ENCODE measurements at places on chromosomes 12 and 14.
A peak's percentile ranks its signal among the peaks of the same experiment; 100 is the strongest.

GRCh38 chr12:38384816-38385378 lies 68.3 kb downstream of the ALG10B start:
- DNase-seq: no peak

DNA sequence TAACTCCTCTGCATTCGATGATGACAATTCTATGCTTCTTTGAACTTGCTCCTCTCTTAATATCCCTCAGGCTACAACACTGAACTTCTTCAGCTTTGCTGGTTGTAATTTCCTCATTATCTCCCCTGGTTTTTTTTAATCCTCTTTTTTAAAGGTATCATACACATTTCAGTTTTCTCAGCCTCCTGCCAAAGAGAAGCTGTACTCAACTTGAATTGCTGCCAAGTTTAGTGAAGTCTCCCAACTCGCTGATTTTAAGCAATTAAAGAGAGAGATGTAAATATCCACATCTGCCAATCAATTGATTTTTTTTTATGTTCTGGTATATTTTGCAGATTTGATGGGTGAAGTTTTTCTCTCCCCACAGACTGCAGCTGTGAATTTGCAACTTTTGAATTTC lies 817.8 kb downstream of the GALC start:
- DNase-seq: no peak

DNA sequence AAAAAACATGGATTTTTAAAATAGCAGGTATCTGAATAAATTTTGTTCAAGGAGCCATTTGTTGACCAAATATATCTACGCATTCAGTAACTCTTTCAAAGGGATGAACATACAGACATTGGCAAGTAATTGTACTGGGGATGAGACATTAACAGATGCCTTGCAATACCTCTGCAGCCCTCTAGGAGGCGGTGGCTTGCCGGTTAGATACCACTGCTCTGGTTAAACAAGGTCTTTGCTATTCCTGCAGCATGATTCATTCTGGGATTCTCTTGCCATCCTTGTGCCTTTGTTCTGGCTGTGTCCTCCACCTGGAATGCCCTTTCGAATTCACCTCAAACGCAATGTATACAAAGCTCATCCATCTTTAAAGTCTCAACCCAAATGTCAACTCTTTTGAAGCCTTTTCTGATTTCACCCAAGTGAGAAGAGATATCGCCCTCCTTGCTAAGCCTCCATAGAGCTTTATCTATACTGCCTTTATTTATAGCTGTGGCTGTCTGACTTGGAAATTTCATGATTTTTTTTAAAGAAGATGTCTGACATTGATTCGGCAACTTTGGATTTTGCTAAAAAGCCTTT lies 131.0 kb upstream of the SRRM4 start:
- DNase-seq: no peak

DNA sequence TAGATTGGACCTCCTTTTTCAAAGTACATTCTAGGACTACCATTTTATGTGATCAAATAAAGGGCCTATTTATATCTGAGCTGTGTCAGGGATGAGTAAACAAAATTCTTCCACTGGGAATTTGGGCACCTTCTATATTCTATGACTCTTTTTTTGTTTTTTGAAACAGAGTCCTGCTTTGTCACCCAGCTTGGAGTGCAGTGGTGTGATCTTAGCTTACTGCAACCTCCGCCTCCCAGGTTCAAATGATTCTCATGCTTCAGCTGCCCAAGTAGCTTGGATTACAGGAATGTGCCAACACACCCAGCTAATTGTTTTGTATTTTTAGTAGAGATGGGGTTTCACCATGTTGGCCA lies 64.8 kb downstream of the DRAM1 start:
- DNase-seq: no peak

DNA sequence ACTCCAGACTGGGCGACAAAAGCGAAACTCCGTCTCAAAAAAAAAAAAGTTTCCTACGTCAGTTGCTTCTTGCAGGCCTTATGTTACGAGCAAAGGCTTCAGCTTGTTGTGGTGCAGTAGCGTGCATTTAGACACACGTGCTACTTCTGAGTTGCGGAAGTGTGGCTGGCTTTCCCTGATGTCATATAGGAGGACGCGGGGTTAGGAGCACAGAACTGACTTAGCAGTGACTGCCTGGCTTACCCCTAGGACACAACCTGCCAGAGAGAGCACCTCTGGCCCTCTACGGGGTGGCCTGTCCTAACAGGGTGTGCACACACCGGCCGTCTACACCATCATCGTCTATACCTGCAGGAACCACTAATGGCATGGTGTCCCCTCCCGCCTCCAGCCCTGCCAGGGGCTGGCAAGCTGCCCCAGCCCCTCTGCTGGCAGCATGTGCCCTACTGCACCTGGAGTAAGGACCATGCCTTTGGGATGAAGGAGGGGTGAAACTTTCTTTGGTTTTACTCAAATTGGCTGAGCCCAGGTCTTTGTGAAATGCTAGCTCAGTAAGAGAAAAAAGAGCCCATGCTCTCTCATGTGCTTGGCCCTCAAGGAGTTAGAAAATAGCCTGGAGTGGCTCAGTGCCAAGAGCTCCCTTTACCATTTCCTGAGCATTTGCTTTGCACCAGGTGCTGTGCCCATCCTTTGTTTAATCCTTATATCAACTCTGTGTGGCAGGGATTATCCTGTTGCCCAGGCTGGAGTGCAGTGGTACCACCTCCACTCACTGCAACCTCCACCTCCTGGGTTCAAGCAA lies 1.7 kb upstream of the GPR68 start:
- DNase-seq: no peak

DNA sequence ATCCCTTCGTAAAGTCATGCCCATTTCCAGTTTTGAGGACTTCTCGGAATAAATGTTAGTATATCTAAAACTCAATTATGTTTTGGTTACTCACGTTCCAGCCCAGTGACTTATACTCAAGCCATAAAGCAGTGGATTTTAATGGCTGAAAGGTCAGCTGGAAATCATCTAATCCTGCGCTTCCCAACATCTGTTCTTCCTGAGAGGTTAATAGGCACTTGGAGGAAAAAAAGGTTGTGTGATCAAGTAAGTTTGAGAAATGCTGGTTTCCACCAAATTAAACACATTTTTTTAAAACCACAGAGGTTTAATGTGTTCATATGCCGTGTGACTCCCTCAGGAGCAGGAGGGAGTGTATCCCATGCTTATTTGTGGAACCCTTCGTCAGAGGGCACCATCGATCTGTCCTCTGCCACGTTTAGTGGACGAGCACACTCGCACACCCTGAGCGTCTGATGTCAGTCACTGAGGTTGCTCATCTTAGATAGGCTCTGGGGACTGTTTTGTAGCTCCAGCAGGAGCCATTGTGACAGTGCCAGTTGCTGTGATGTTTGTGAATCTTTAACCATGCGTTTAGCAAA lies 41.4 kb downstream of the FBXL14 start:
- no peak for DNase-seq

- no peak for DNase-seq
These were observed 449.3 kb downstream of the ADAMTS20 start for GRCh38 chr12:43102546-43103264.

GRCh38 chr14:65359503-65359902 lies 53.0 kb upstream of the FUT8 start:
- DNase-seq: no peak

DNA sequence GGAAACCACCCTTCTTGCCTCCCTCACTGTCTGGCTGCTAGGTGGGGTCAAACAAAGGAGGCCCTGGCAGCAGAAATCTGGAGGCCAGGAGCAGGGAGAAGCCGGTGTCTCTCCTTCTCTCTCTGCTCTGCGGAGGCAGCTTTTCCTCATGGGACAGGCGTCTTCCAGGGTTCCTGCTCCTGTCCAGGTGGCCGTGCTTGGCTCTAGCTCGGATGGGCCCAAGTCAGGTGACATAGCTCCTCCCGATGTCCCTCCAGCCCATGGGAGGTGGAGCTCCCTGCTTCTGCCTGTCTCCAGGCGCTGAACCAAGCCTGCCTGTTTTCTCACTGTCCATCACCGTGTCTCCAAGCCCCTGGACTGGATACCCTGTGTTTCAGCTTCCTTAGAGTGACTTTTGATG lies 30.5 kb upstream of the FZD10 start:
- DNase-seq: no peak

GRCh38 chr14:74480046-74480445 lies 13.1 kb downstream of the NPC2 start:
- DNase-seq: no peak

DNA sequence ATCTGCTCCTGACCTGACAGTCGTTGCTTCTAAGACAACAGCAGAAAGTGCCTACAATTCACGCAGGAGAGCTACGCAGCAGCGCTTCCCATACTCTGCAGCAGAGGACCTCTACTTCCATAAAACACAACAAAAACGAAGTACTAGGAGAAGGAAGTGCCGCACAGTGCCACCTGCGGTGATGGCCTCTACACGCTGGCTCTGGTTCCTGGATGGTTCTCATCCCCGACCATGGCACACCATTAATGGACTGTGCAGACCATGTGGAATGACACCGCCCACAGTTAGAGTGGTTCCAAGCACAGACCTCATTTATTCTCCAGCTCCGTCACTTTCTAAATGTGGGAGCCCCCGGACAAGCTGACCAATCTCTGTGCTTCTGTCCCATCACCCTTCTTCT lies 28.3 kb downstream of the TPCN1 start:
- DNase-seq: no peak

DNA sequence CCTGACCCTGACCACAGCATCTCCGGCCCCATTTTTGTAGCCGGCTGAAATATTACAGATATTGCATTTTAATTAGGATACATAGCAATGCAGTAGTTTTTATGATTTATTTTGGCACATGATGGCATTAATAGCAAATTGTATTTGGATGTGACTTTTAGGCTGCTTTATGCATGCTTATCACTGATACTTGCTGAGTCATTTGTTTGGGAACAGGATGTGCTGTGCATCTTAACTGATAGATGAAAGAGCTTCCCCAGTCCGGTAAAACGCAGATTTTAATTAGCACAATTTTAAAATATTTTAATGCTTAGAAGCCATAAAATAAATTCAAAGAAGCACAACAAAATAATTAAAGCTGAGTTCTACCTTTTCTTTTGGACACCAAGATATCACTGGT lies 90.7 kb downstream of the OTOGL start:
- no peak for DNase-seq

- DNase-seq: no peak
These were observed 583.5 kb upstream of the TBX3 start for GRCh38 chr12:115267464-115267863.

GRCh38 chr12:1226951-1227350 lies 235.9 kb downstream of the ERC1 start:
- no peak for DNase-seq

GRCh38 chr14:100473249-100473648 lies 114.0 kb downstream of the BEGAIN start:
- DNase-seq: no peak

DNA sequence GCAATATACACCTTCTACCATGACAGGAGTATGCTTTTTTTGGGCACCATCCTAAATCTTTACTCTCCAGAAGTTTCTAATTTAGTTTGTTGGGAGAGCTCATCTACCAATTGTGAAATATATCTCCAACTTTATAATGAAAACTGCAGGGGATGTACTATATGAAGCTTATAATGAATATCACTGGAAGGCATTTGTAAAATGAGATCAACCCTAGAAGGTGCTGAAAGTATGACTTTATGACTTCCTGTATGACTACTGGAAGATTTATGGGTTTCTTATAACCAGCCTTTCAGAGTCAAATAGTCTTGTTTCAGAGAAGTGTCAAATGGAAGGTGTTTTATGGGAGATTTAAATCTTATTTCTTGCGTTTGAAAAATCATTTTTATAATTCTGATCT lies 122.9 kb downstream of the MYRFL start:
- DNase-seq: no peak

GRCh38 chr14:101548710-101549109 lies 12.6 kb upstream of the DIO3 start:
- DNase-seq: peak; percentile 20

DNA sequence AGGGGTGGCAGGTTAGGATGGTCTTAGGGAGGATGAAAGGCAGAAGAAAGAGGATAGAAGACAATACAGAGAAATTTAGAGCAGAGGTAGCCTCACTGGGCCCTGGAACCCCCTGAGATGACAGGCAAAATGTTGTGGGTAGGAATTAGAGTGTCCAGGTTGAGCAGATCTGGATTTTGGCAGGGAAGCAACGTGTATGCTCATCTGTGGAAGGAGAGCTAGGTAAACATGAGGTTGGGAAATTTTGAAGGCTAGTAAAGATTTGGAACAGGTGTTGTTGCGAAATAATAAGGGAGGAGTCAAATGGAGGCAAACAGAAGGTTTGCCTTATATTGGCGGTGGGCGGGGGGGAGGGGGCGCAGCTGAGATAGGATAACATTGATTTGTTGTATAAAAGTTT lies 5.3 kb downstream of the HSD17B6 start:
- DNase-seq: no peak

- DNase-seq: no peak
These were observed 35.0 kb downstream of the PPP2R5C start for GRCh38 chr14:101796479-101796878.

GRCh38 chr14:67441256-67441655 lies 29.3 kb upstream of the PLEK2 start:
- no peak for DNase-seq

DNA sequence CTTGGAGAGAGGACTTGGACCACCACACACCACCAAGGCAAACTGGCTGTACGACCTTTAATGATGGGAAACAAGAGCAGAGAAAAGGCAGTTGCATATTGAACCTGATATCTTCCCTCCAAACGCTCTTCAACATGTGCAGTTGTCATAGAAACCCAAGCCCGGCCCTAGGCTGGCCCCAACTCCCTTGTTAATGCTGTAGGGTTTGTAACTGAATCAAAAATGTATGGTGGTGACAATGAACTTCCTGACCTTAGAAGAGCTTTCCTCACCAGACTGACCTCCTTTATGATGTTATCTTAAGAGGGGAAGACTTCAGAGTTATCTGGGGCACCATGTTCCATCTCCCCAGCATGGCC lies 12.3 kb downstream of the APOLD1 start:
- no peak for DNase-seq

DNA sequence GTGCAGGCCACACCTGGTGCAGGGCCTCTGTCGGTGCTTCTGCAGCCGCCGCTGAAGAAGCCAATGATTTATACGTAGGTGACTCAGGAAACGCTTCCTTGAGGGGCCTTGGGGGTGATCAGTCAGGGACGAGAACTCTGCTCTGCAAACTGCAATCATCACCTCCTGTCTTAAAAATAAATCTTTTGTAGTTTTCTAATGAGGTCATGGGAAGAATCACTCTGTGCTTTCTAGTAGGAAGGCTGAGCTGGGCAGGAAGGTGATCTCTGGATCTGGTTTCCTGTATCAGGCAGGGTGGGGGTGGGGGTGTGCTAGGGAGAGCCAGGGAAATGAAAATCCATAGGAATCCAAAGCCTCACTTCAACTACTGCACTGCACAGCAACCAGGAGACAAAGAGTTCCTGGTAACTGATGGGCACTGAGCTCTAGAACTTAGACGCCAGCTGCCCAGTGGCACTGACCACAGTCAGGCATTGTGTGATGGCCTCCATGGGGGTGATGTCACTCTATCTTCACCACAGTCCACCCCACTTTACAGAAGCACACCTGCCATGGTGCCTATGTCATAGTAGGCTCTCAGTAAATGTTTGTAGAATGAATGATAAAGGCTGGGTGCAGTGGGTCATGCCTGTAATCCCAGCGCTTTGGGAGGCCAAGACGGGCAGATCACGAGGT lies 292.4 kb upstream of the PWP1 start:
- no peak for DNase-seq

- peak; percentile 6 for DNase-seq
These were observed 113.0 kb downstream of the SEC23A start for GRCh38 chr14:38989922-38990546.

GRCh38 chr14:31229638-31230572 lies 22.3 kb upstream of the HECTD1 start:
- peak; percentile 82 for DNase-seq

- no peak for DNase-seq
These were observed 89.8 kb upstream of the LRIG3 start for GRCh38 chr12:59010118-59010517.

Data from mucosa of descending colon (tissue), 3 donors.